ENCODE measurements at places on chromosomes 1 and 21.
A peak's percentile ranks its signal among the peaks of the same experiment; 100 is the strongest.

DNA sequence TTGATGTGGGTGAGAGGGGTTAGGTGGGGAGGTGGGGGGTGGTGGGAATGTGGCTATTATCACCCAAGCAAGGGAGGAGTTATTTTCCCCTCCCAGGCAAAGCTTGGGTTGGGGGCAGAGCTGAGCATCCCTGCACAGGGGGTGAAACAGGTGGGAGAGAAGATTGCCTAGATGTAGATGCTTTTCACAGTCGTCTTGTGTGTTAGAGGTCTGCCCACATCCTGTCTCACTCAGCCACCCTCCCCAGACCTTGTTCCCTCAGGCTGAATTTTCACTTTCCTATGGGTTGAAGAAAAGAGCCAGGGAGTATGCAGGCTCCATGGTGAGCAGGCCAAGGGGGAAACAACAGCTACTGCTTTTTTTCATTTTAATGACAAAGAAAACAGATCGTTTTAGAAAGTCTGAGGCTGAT is 223.5 kb downstream of the KIF26B start:
- DNase-seq = peak; percentile 13
- H3K36me3 ChIP-seq = no peaks in the 10 kb centered on the region
- no peak overlapping the region for H3K27ac ChIP-seq
- H3K4me3 ChIP-seq = no peak overlapping the region
- peaks cover 15% of the 10 kb centered on the region for H3K4me1 ChIP-seq

- no peaks in the 10 kb centered on the region for H3K36me3 ChIP-seq
- no peaks in the 10 kb centered on the region for H3K4me1 ChIP-seq
- DNase-seq = no peak
- no peak overlapping the region for H3K4me3 ChIP-seq
- no peak overlapping the region for H3K27ac ChIP-seq
- peaks cover 26% of the 10 kb centered on the region for H3K27me3 ChIP-seq
Observed at GRCh38 chr1:109521002-109521951, 11.8 kb upstream of the AMIGO1 start.

DNA sequence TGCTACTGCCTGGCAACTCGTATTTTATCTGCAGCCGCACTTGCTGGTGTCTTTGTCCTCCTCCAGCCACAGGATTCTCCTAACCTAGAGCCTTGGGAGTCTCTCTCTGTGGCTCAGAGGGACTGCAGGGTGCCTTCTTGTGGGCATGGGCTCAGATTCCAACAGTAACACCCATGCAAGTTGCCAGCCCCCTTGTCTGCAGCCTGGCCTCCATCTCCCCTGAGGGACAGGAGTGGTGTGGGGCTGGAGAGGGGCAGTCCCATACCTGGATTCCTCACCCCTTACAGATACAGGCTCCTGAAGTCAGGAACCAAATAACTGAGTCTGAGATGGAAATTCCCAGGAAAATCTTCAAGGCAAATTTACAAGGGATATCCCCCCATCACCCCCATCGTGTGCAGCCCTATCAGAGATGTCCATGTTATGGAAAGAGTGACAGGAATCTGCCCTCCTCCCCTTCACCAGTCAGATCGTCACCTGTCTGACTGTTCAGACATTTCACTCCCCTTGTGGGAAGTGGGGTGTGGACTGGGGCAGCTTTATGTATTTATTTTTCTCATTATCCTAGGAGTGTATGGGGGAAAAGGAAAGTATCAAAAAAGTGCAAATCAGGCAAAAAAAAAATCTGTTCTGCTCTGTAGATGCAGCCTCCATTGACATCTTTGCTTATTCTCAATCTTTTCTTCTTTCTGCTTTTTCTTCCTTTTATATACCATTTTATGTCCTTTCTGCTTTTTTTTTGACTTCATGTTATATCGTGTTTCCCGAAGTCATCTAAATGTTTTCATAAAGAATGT is 70.8 kb downstream of the MAN1C1 start:
- H3K4me3 ChIP-seq = no peak overlapping the region
- H3K27ac ChIP-seq = no peak overlapping the region
- no peaks in the 10 kb centered on the region for H3K36me3 ChIP-seq
- peaks cover 65% of the 10 kb centered on the region for H3K27me3 ChIP-seq
- no peak for DNase-seq
- no peaks in the 10 kb centered on the region for H3K4me1 ChIP-seq

DNA sequence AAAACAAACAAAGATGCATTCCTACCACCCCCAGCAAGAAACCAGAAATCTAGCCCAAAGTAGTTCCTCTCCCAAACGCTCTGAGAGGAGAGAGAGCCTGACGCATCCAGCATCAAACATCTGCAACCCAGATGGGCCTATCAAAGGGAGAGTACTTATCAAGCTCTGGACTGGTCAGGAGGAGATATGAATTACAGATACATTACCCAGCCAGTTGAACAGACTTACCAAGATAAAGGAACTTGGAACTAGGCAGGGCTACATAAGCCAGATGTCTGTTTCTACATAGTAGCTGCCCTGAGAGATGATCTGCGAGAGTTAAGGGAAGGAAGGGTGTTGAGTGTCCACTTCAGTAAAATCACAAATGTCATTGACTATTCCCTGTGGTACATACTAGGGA is 138.4 kb downstream of the PAPPA2 start:
- no peaks in the 10 kb centered on the region for H3K27me3 ChIP-seq
- no peak for DNase-seq
- H3K27ac ChIP-seq = no peak overlapping the region
- H3K36me3 ChIP-seq = no peaks in the 10 kb centered on the region
- H3K4me3 ChIP-seq = no peak overlapping the region
- no peaks in the 10 kb centered on the region for H3K4me1 ChIP-seq

GRCh38 chr1:41598325-41598724 is 113.8 kb upstream of the EDN2 start:
- DNase-seq = no peak
- H3K36me3 ChIP-seq = peaks cover 4% of the 10 kb centered on the region
- H3K4me3 ChIP-seq = no peak overlapping the region
- H3K27me3 ChIP-seq = no peaks in the 10 kb centered on the region

- no peaks in the 10 kb centered on the region for H3K4me1 ChIP-seq
- H3K36me3 ChIP-seq = no peaks in the 10 kb centered on the region
- no peak overlapping the region for H3K4me3 ChIP-seq
- no peak for DNase-seq
Observed at GRCh38 chr1:205985330-205986005, 17.7 kb downstream of the RAB7B start.

DNA sequence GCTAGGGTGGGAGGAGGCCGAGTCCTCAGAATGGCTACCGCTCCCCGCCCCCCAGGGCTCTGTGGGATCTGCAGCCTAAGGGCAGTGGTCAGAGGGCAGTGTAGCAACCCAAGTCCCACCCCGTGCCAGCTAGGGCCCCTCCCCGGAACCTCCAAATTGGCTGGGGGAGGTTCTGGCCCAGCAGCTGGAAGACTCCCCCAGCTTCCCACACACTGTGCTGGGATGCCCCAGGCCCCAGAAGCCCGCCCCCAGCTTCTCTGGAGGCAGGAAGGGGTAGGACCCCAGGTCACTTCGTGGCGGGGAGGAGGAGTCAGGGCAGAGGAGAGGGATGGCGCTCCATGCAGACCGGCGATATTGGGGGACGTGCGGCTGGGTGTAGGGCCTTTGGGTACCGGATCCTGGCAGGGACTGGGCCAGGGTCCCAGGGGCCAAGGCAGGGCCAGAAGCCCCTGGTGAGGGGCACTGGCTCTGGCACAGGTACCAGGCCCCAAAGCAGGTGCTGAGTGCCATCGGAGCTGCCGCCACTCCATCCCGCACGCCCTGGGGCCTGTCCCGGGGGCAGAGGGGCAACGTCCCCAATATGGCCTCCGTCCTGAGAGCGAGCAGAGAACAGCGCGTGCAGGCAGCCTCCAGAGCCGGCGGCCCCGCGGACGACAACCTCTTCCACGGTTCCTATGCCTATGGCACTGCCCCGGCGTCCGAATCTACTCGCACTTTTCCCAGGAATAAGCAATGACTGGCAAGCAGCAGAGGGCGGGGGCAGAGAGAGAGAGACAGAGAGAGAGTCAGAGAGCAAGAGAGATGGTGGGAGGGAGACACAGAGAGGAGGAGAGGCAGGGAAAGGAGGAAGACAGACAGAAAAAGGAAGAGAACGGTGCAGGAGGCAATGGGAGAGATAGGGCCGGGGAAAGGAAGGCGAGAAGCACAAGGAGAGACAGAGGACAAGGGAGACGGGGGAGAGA is 65.7 kb downstream of the RAP1GAP start:
- no peaks in the 10 kb centered on the region for H3K36me3 ChIP-seq
- no peak for DNase-seq
- no peak overlapping the region for H3K27ac ChIP-seq
- peaks cover 11% of the 10 kb centered on the region for H3K4me1 ChIP-seq

- H3K27me3 ChIP-seq = no peaks in the 10 kb centered on the region
- no peak for DNase-seq
- H3K4me3 ChIP-seq = no peak overlapping the region
- no peaks in the 10 kb centered on the region for H3K36me3 ChIP-seq
Observed at GRCh38 chr1:72186733-72187307, 95.5 kb downstream of the NEGR1 start.

GRCh38 chr1:27418326-27419185 is 26.1 kb downstream of the GPR3 start:
- peak overlapping the region; percentile 45 for H3K4me3 ChIP-seq
- H3K27me3 ChIP-seq = no peaks in the 10 kb centered on the region
- H3K36me3 ChIP-seq = peaks cover 48% of the 10 kb centered on the region
- peaks cover 47% of the 10 kb centered on the region for H3K4me1 ChIP-seq

GRCh38 chr1:12316331-12316730 is 86.5 kb downstream of the VPS13D start:
- no peak overlapping the region for H3K27ac ChIP-seq
- no peak overlapping the region for H3K4me3 ChIP-seq
- no peaks in the 10 kb centered on the region for H3K27me3 ChIP-seq
- no peak for DNase-seq
- peaks cover 10% of the 10 kb centered on the region for H3K4me1 ChIP-seq

DNA sequence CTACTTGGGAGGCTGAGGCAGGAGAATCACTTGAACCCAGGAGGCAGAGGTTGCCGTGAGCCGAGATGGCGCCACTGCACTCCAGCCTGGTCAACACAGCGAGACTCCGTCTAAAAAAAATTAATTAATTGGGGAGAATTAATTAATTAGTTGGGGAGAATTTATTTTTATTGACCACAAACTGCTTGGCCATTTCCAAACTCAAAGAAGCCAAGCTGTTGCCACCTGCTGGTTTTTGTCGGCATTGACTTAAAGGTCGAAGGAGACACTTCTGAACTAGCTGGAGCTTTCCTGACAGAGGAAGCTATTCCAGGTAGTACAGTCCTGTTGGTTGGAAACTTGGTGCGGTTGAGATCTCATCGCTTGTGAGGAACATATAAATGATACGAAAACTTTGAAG is 13.1 kb downstream of the MAP1LC3C start:
- H3K4me1 ChIP-seq = no peaks in the 10 kb centered on the region
- DNase-seq = no peak
- H3K36me3 ChIP-seq = no peaks in the 10 kb centered on the region
- H3K27ac ChIP-seq = no peak overlapping the region
- no peaks in the 10 kb centered on the region for H3K27me3 ChIP-seq

DNA sequence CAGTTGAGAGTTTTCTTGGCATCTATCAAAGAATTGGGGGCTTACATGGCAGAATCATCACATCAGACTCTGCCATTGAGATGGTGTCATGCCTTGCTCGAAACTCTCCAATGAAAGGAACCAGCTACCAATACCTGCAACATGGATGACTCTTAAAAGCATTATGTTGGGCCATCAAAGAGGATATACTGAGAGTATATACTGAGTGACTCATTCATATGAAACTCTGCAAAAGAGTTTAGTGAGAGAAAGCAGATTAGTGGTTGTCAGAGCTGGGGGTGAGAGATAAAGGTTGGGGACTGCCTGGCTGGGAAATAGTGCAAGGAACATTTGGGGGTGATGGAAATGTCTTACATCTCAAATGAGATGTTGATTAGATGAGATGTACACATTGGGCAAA is 14.7 kb upstream of the HMGB4 start:
- H3K27ac ChIP-seq = no peak overlapping the region
- H3K36me3 ChIP-seq = no peaks in the 10 kb centered on the region
- H3K4me1 ChIP-seq = no peaks in the 10 kb centered on the region
- no peak for DNase-seq

GRCh38 chr1:43221797-43222196 is 48.0 kb upstream of the TMEM125 start:
- H3K4me1 ChIP-seq = peaks cover 1% of the 10 kb centered on the region
- H3K4me3 ChIP-seq = no peak overlapping the region
- H3K36me3 ChIP-seq = no peaks in the 10 kb centered on the region

- H3K27me3 ChIP-seq = no peaks in the 10 kb centered on the region
- peak; percentile 87 for DNase-seq
- H3K4me1 ChIP-seq = peaks cover 81% of the 10 kb centered on the region
Observed at GRCh38 chr1:24955161-24955560, 25.1 kb upstream of the RUNX3 start.

- no peak for DNase-seq
- H3K4me1 ChIP-seq = no peaks in the 10 kb centered on the region
- H3K27ac ChIP-seq = no peak overlapping the region
- no peak overlapping the region for H3K4me3 ChIP-seq
- H3K36me3 ChIP-seq = no peaks in the 10 kb centered on the region
Observed at GRCh38 chr1:81812712-81813111, 12.0 kb downstream of the ADGRL2 start.

DNA sequence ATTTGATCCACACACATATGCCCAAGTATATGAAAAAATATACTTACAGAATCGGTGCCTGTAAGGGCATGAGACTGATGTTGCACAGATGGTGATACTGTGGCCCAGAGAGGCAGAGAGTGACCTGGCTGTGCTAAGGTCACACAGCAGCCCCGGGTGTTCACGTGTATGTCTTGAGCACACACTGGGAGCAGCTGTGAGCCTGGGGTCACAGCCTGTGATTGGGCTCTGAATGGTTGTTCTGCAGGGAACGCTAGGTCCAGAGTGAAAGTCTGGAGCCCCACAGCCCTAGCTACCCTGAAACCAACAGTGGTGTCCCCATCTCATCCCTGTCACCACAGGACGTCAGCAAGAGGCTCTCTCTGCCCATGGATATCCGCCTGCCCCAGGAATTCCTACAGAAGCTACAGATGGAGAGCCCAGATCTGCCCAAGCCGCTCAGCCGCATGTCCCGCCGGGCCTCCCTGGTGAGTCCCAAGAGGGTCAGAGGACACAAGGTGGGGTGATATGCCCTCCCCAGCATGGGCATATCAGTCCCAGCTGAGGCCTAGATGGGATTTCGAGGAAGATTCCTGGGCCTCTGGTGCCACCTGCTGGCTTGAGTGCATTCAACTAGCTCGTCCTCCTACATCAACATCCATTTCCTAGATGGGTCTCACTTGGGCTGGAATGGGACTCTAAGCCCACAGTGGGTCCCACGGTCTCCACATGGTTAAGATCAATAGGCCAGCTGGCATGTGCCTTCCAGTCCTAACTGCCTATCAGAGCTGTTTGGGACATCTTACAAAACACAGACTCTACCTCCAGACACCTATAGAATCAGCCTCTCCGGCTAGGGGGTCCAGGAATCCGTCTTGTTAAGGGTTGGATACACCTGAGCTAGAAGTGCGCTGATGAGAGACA is 19.7 kb downstream of the CDK18 start:
- H3K4me3 ChIP-seq = no peak overlapping the region
- DNase-seq = peak; percentile 44
- no peaks in the 10 kb centered on the region for H3K36me3 ChIP-seq
- no peak overlapping the region for H3K27ac ChIP-seq
